ENCODE measurements at places on chromosomes 5 and 9. TPM values are rescaled to one million over a fixed set of nuclear protein-coding genes. Genes with fewer than 3 reads are reported as not detected.

GRCh38 chr9:131165523-131165922 lies 40.1 kb downstream of the NUP214 start:
- no peak for DNase-seq

The ORM2 gene
- total RNA-seq, result 5.5 TPM

The ANKRD55 gene
- 1.7 TPM for total RNA-seq

DNA sequence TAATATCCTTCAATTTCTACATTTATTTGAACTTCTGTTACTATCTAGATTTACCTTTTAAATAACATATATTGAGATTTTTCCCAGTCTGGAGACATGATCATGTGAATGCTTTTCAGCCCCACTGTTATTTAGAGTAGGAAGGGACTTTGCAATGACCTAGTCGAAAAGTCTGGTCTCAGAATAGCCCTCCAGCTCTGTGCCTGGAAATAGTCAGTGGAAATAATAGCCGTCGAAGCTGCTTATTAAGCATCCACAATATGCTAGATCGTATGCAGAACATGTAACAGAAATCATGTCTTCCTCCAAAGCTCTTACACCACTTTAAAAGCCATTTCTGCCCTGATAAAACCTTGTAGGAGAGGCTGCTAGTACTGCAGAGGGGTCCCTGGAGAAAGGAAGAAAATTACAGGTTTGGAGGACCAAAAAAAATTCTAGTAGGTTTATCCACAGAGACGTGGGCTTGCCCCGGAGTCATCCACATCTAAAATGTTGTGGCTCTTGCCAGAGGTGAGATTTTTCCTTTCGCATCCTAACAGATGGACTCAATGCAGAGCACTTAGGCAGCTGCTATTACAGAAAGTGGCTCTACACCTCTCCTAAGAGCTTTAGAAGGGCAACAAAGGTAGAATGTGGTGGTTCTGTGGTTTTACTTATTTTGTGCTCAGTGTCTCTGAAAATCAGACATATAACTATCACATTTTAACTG lies 2.5 kb upstream of the FGF1 start:
- no peak for DNase-seq

The CCDC171 gene
- 7.7 TPM for total RNA-seq

The UBTD2 gene
- 11.4 TPM for total RNA-seq

The NR5A1 gene
- total RNA-seq, result not detected

- no peak for DNase-seq
These were observed 18.5 kb upstream of the GAS1 start for GRCh38 chr9:86965636-86966395.

The STC2 gene
- 2.7 TPM for total RNA-seq

- DNase-seq, result no peak
These were observed 20.3 kb upstream of the FLT4 start for GRCh38 chr5:180669661-180670060.

- DNase-seq, result no peak
These were observed 257.5 kb downstream of the HSPA4 start for GRCh38 chr5:133309166-133309795.

The SAP30L gene
- 46.2 TPM for total RNA-seq

DNA sequence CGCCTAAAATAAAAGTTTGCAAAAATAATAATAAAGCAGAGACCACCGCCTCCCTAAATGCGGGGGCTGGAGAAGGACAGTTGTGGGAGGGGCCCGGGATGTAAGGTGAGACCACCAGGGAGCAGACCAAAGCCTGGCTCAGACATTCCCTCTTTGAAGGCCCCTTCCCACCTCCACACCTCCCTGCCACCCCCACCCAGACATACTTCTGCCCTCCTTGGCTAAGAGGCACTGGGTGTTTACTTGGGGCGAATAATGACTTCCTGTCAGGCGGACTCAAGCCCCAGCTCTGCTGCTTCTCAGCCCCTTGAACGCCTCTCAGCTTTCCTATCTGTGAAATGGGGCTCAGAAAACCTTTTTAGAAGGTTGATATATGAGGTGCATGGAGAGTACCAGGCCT lies 58.8 kb upstream of the GGTA1 start:
- no peak for DNase-seq

The YTHDC2 gene
- 32.9 TPM for total RNA-seq

- no peak for DNase-seq
These were observed 14.5 kb downstream of the C9orf43 start for GRCh38 chr9:113425072-113425471.

GRCh38 chr9:134560654-134561053 lies 80.9 kb upstream of the COL5A1 start:
- DNase-seq, result peak; percentile 6

GRCh38 chr5:174693697-174694385 lies 30.5 kb upstream of the MSX2 start:
- no peak for DNase-seq

- DNase-seq, result peak; percentile 41
These were observed 8.0 kb downstream of the TCF7 start for GRCh38 chr5:134122530-134122929.

DNA sequence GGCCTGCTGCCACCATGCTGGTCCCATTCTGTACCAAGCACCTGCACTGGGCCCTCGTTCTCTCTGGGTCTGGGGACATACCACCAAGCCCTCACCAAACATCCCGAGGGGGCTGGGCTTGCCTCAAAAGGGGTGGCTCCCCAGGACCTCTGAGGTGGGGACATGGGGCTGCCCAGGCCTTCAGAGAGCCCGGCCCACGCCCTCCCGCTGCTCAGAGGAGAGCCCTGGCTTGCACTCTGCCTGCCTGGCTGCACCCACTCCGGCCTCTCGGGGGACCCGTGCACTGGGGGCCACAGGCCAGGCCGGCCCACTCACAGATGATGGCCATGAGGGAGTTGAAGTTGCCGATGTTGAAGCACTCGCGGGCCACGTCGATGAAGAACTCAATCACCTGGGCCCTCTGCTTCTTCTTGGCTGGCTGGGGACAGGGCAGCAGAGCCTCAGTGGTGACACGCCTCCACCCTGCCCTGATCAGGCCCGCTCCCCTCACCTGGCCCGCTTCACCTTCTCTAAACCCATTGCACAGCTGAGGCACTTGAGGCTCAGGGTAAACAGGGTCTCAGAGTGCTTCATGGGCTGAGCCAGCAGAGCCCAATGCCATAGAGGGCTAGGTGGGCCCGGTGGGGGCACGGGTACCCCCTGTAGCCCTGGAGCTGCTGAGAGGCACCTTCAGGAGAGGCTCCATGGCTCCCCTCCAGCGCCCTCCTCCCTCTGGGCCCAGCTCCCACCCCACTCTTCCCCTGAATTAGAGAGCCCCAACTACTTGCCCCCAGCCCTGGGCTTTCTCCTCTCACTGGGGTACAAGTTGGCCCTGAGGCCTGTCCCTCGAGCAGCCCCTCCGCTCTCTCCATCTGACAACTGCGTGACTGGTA lies 47.7 kb upstream of the RNF130 start:
- DNase-seq, result no peak

All from upper lobe of left lung (tissue), 6 donors.